ENCODE measurements at places on chromosomes 6 and 20.

GRCh38 chr6:24749297-24749696 lies 25.4 kb upstream of the GMNN start:
- no peak for DNase-seq

DNA sequence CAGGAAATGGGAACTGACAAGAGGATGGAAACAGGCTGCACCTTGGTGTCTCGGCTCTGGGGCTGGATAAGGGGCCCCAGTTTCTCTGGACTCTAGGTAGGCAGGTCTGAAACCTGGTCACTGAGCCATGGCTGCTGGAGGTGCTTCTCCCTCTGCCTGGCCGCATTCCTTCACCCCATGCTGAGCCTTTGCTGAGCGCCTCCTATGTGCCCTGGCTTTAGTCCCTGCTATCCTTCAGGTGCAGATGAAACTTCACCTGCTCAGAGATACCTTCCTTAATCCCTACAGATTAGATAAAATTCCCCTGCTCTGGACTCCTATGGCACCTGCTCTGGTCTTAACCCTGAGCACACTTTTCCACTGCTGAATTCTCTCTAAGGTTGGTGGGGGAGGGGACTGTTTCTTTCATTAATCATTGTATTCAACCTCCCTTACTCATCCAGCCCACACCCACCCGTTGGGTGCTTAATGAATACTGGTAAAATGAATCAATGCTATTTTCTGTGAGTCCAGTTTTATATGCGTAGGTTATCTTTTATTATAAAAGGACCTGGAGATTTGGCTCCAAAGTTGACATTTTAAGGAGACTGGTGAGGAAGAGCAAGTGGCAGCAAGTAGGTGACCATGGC lies 19.3 kb downstream of the MYLK4 start:
- DNase-seq = no peak

- no peak for DNase-seq
Observed at GRCh38 chr6:145331066-145331465, 404.3 kb downstream of the EPM2A start.

GRCh38 chr6:38021571-38021970 lies 202.0 kb downstream of the ZFAND3 start:
- no peak for DNase-seq

GRCh38 chr6:31697555-31697954 lies 5.6 kb downstream of the ABHD16A start:
- no peak for DNase-seq

DNA sequence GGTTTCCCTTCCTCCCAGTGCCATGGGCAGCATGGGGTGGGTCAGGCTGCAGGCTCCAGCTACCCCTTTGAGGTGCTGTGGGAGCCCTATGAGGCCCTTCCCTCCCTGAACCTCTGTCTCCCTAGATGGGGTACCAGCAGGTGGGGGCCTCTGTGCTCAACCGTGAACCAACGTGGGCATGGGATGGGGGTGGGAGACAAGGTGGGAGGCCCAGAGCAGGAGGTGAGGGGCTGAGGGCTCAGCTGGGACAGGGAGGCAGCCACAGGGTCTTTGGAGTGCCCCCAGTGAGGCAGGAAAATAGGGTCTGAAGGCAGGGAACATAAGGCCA lies 33.3 kb downstream of the SUN5 start:
- DNase-seq = no peak

DNA sequence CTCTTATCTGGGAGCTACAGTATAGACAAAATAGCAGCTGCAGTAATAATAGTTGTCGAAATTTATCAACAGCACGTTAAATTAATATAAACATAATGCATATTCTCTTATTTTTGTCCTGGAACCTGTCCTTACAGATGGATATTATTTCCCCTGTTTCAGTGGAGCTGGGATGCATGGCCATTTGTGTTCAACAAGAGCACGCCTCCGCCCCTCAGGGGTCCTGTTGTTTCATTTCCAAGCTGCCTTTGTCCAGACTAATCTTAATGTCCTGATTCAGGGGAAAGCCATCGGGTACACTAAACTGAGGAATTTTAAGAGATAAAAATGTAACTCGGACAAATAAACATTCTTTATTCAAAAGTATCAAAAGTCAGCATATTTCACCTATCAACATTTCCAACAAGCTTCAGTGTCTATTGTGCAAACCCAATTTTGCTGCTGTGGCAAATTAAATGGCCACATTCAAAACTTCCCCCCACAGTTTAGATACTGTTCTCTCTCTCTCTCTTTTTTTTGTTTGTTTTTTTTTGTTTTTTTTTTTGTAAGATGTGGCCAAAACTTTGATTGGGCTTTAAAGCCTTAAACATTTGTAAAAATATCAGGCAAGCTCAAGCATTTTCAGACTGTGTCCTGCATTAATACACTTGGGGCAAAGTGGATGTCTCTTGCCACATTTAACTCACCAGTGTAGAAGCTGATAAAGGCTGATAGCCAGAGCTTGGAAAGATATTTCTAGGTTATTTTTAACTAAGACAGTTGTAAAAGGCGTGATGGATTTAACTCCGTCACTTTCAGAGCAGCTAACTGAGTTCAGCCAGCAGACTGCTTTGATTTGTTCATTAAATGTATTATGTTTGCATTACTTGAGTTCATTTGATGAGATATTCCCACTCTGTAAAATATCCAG lies 112.5 kb upstream of the QKI start:
- DNase-seq = no peak

DNA sequence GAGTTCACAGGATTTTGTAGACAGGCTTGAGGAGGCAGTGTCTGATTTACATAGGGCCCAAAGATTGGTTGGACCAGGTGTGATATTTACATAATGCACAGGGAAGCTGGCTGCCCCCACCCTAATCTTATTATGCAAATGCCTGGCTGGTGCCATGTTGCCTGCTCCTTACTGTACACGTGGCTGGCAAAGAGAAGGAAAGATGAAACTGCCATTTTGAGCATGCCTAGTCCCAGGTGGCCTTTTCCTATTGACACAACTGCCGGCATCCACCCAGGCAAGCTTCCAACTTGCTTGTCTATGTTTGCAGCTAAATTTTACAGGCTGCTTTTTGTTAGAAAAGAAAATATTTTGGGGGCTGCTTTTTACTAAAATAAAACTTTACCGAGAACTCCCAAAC lies 174.6 kb downstream of the LMBRD1 start:
- DNase-seq = no peak

DNA sequence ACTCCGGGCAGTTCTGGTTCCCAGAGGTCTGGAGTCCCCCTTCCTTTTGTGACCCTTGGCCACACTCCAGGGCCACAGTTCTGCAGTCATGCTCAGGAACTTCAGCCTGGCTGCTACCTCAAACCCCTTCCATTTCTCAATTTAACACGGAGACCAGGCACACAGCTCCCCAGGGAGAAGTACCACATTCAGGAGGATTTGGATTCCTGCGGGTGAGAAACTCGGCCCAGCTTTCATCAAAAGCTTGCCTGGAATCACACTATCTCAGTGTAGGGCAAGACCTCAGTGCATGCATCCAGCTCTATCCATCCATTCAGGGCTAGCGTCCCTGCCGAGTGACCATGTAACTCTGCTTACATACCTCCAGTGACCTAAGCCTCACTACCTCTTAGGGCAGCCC lies 16.8 kb upstream of the IP6K3 start:
- DNase-seq = no peak

DNA sequence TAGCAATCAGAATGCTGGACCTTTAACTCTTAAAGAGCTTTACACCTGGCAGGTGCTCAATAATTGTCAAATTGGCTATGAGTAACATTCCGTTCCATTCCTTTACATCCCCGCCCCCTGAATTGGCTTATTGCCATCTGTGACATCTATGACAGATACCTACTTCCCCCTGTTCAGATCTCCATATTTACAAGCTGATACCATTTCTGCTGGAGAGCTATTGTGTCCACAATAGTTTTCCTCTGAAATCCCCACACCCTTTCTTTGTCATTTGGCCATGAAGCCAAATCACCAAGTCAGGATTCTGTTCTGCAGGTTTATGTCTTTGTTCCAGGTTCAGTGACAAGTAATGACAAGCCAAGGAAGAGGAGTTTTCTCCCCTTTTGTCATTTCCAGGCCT lies 3.2 kb downstream of the CDH26 start:
- DNase-seq = no peak

- no peak for DNase-seq
Observed at GRCh38 chr6:52509281-52510212, 67.3 kb downstream of the TRAM2 start.

DNA sequence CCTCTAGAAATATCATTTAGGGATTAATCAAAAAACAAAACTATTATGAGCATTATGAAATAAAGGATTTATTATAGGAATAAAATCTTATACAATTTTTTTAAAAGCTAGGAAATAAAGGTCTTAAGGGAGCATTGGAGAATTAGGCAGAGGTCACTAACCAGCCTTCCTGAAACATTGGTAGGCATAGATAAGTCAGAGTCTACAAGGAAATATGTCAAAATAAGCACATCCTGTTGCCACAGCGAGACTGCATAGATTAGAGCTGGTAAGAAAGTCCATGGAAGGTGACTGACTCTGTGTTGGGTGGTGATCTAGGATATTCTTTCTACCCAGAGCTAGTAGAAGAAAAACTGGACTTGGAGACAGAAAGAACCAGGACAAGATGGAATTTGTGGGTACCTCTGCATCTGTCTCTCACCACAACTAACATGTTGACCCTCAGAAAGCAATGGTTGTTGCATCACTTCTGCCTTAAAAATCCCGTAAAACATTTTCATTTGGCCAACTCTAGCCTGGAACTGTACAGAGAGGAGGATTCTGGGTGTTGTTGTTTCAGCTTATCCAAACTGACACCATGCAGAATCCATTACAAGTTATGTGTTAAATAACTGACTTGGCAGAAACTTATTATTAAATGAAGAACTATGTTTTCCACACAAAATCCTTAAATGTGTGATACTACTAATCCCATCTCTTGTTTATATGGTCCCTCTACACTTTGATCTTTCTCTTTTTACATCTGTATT lies 77.1 kb downstream of the FBXO5 start:
- DNase-seq = no peak

DNA sequence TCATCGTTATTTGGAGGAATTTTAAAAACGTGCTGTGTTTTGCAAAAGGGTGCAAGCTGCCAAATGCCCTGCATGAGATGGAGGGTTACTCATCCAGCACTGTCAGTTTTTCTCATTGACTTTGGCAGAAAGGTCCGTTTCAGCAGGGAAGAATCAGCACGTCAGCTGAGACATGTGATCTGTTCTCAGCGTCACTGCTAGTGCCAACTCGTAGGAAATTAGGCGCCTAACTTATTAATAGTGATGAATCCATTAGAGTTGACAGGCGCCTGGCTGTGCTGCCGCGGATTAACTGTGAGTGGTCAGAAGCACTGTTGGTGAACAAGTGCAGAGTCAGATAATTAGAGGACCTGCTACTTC lies 175.5 kb upstream of the FOXQ1 start:
- DNase-seq = no peak

- no peak for DNase-seq
Observed at GRCh38 chr20:62957136-62958117, 4.9 kb downstream of the SLC17A9 start.

DNA sequence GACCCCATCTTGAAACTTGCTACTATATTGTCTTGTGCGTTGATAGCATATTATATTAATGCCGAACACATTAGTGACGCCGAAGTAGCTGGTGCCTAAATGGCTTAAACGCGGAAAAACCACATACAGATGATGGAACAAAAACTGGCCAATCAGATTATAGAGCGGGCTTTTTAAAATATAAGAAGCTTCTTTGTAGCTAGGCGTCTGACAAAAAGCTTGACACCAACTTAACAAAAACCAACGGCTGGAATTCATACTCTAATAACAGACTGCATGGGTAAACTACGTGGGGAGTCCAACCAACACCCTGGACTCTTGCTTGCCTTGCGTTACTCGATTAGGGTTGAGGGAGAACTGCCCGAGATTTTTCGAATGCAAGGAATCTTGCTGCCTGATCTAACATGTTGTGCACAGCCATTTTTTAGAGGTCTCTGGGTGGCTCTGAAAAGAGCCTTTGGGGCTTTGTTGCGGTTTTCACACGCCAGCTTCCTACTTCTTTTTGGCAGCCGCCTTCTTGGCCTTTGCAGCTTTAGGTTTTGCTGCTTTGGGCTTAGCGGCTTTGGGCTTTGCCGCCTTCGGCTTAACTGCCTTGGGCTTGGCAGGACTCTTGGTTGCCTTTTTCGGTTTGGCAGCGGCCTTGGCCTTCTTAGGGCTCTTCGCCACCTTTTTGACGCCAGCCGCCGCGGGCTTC lies 45.7 kb downstream of the OR2B2 start:
- no peak for DNase-seq

DNA sequence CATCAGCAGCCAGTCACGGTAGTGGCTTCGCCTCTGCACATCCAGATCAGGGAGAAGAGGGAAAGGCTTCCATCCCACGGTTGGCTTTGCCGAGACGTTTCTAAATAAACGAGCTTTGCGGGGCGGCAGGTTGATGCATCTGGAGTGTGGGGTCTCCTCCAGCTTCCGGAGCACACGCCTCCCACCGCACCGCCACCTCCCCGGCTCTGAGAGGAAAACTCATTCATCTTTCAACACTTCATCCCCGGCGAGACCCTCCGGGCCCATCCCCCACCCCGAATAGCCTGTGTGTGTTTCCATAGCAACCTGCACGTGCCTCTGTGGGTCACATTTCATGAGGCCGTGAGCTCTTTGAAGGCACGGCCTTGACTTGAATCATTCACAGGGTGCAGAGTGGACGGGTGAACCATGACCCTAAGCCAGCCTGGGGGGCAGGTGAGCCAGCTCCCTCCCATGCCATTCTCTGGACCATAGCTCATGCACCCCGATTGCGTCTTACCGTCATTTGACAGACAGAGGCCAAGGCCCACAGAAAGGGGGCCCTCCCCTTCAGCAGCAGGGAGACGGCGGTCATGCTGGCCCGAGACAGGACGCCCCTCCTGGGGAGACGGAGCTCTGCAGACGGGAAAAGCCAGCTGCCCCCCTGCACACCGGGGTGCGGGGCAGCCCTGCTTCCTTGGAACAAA lies 16.2 kb upstream of the CHRNA4 start:
- no peak for DNase-seq

GRCh38 chr6:33834401-33835392 lies 30.9 kb upstream of the MLN start:
- DNase-seq = no peak

DNA sequence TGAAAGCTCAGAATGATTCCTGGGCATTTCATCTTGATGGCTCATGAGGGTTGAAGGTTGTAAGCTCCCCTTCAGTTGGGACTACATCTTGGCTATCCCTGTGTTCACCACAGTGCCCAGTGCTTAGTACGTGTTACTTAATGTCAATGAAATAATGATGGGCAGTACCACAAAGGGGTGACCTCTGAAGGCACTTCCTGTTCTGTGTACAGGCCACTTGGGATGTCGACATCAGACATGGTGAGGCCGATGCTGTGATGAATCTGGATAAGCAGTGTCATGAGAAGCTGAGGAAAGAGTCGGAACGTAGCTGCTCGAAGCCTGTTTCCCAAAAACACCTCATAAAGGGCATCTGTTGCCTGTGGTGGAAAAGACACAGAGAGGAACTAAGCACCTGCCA lies 27.6 kb upstream of the RBL1 start:
- no peak for DNase-seq

- DNase-seq = no peak
Observed at GRCh38 chr20:40488401-40488800, 200.6 kb downstream of the MAFB start.

Measured in osteocyte (in vitro differentiated cells).